Activated CD4-positive, alpha-beta T cell treated with anti-CD3 and anti-CD28 coated beads for 24 hours (primary cell): ENCODE measurements at places on chromosomes 12 and 14.

DNA sequence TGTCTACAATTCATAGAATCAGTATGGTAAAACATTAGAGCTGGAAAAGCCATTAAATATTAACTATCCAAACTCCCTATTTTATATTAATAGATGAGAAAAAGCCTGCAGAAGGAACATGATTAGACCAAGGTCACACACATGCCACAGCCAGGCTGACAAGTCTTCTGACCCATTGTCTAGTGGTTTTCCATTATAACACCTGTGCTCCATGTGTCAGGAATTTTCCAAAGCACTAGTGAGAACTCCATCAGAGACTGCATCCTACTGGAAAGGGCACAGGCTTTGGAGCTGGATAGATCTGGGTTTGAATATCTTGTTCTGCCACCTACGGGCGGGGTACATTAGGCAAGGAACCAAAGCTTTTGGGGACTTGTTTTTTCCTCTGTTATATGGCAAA is 325.5 kb downstream of the RAD51B start:
- DNase-seq: no peak

DNA sequence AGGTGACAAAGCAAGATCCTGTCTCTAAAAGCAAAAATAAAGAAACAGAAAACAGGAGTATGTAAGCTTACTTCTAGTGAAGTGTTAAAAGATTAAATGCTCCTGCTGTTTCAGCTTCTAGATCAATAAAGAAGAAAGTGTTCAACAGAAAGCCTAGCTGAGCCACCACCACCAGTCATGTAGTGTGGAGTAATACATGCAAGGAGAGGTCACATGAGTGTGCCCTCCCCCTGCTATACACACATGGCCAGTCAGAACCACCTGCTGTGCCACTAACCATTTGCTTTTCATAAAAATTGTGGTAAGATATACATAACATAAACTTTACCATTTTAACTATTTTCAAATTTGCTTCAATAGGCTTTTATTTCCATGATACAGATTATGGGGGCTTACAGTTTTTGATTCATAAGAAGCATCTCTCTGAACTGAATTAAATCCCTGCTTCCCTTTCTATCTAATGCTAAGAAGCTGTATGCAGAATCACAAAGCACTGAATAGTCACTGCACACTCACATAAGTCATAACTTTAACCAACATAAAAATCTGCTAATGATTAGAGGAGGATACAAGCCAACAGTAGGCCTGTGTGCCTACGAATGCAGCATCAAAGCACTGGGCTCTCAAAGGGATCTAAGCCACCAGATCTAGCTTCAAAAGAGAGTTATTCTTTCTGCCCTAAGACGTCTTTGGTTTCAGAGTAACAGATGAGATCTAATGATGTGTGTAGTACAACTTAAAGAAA is 515.5 kb downstream of the C12orf50 start:
- DNase-seq: no peak

DNA sequence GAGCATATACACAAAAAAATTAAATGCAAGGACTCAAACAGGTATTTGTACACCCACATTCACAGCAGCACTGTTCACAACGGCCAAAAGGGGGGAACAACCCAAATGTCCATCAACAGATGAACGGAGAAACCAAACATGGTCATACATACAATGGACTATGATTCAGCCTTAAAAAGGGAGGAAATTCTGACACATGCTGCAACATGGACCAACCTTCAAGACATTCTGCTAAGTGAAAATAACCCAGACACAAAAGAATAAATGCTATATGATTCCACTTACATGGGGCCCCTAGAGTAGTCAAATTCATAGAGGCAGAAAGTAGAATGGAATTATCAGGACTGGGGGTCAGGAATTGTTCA is 29.5 kb downstream of the ACTN1 start:
- DNase-seq: no peak

GRCh38 chr14:51593397-51593796 is 58.3 kb upstream of the FRMD6 start:
- DNase-seq: no peak

DNA sequence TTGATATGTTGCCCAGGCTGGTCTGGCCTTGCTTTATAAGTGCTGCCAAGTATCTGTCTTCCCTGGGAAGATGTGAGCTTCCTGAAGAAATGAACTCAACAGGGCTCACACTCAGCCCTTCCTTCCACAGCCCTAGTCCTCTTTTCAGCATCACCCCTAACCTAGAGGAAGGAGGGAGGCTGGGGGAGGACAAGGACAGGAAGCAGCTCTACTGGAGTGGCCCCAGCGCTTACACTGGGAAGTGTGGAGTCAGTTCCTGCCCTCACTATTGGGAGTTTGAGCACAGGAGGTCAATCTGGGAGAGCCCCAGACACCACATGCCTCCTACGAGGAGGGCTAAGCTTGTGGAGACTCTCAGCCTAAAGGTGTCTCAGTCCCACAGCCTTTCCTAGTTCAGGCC is 16.8 kb downstream of the GALNT6 start:
- DNase-seq: no peak

DNA sequence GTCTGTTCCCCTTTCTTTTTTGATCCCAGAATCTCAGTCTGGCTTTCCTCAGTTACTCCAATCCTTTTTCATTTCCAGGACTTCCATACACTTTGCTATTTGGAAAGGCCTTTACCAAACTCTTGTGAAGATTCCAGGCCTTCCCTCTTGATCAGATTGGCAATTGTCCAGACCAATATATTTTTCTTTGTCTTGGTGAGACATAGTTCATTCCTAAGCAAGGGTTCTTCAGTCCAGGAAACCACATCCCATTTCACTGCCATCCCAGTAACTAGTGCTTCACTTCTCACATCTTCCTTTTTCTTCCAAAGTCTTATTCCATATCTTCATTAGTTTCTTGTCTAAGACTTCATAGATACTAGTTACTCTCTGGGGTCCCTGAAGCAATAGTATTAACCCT is 2.1 kb upstream of the PTPRQ start:
- DNase-seq: no peak
